ENCODE measurements at places on chromosomes 6 and 20.
A peak's percentile ranks its signal among the peaks of the same experiment; 100 is the strongest.

- no peak for DNase-seq
Observed at GRCh38 chr20:63850689-63851547, 10.4 kb upstream of the ABHD16B start.

DNA sequence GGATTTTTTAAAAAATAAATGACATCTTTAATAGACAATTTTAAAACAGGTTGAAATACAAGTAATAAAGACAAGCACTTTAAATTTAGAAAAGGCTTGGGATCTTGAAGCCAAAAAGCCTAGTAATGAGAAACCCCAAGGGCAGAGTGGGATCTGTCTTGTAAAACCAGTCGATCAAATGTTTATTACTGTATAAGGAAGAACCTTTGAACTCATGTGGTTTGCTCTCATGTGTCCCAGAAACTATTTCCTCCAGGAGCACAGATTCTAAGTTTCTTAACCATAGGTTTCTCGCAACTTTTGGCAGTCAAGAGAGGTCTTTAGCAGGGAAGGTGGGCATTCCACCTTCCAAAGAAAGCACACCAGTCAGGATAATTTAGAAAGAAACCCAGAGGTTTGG lies 541.7 kb upstream of the BTBD3 start:
- no peak for DNase-seq

DNA sequence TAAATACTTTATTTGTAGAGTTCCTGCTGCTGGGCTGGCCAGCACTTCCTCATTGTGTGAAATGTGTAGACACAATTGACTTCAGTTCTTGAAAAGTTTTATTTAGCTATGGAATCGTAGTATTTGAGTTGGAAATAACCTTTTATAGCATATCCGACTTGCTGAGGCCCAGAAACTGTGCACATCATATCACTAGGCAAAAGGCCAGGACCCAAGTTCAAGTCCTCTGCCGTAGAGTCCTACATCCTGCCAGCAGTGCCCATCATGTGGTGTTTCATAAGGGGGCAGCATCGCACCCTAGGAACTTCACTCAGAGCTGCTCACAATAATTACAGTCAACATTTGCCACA lies 207.7 kb upstream of the SNX9 start:
- DNase-seq: no peak

DNA sequence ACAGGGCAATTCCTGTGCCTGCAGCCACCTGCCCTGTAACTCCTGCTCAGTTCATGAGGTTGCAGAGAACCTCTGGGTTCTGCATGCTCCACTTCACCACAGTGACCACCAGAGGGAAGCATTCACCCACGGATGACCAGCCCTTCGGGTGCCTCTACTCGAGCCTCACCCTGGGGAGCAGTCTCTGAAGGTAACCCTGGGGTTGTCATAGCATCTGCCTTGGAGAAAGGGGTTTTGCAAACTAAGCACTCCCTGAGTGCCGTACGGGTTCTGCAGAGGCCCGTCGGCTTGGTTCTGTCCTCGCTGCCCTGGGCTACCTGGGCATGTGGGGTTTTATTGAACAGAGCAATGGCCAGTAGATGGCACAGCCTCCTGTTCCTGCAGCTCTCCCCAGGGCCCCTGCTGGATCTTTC lies 10.2 kb upstream of the CST5 start:
- DNase-seq: peak; percentile 32

GRCh38 chr20:62779417-62779685 lies 16.9 kb upstream of the MRGBP start:
- no peak for DNase-seq

DNA sequence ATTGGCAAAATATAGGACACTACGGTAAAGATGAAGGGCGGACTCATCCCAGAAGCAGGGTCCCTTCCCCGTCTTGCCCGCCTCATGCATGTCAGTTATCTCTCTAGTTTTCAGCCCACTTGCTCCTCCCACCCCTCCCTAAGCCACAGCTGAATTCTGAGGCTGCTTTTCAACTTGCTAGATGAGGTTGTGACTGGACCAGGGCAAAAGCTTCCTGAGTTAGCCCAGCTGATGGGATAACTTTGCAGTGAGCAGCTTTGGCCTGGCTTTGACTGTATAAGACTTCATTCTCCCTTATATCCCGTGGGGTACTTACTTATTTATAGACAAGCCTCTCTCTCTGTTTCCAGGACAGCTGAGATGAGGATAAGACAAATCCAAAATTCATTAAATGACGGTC lies 23.2 kb downstream of the GHRH start:
- no peak for DNase-seq

DNA sequence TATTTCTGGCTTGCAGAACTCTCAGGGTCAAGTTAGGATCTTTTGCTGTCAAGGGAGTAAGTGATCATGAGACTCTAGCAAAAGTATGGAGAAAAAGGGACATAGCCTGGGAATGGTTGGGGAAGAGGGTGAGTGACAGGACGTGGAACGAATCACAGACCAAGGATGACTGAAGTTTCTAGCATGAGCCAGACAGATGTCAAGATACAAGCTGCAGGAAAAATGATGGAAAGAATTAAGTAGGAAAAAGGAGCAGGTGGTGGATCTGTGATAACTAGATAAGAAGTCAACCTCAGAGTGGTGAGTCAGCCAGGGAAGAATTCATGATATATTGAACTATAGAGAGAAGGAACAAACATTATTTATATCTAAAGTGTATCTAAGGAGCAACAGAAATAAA lies 159.8 kb upstream of the SYNDIG1 start:
- no peak for DNase-seq

- peak; percentile 35 for DNase-seq
Observed at GRCh38 chr6:111973118-111973761, 80.7 kb upstream of the CCN6 start.

- no peak for DNase-seq
Observed at GRCh38 chr6:144895313-144896278, 610.5 kb downstream of the UTRN start.

- no peak for DNase-seq
Observed at GRCh38 chr20:59912609-59913008, 20.8 kb downstream of the SYCP2 start.

DNA sequence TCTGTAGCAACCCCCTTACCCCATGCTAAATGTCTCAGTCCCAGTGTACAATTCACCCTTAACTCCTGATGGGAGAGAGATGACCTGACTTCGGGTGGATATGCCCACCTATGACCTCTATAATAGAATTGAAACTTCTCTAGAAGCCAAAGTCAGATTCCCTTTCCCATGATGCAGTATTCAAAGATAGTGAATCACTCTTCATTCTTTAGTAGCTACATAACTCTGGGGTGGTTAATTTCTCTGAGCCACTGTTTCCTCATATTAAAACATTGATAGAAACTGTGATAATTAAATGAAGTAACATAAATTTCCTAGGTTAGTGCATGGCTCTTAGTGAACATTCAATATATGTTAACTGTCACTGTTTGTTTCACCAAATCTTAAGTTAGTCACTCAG lies 500.4 kb downstream of the COL12A1 start:
- DNase-seq: no peak

- no peak for DNase-seq
Observed at GRCh38 chr6:165227644-165228329, 81.6 kb downstream of the C6orf118 start.

GRCh38 chr6:30816791-30817739 lies 67.3 kb upstream of the DDR1 start:
- no peak for DNase-seq

DNA sequence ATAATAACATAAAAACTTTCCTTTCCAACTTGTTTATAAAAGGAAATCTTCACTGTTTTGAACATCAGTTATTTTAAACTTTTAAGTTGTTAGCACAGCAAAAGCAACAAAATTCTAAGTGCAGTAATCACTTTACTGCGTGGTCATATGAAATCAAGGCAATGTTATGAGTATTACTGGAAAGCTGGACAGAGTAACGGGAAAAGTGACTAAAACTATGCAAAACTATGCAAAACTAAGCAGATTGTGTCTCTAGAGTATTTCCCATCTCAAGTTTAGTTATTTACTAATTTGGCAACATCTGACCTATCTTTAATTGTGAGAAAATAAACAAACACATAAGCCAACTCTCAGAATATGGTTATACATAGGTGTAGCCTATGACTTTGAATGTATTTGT lies 10.9 kb upstream of the ANKEF1 start:
- DNase-seq: no peak

- DNase-seq: no peak
Observed at GRCh38 chr20:15498926-15499325, 1074.3 kb downstream of the KIF16B start.

Data from stimulated activated CD4-positive, alpha-beta T cell treated with anti-CD3 and anti-CD28 coated beads, Interleukin-15, amount 100 ng/mL, for 1 hour (primary cell).